ENCODE measurements at places on chromosomes 16 and 17.

GRCh38 chr17:263271-263670 lies 81.8 kb upstream of the DOC2B start:
- peak; percentile 1 for DNase-seq

- DNase-seq = no peak
Measured at GRCh38 chr16:57732037-57732436, 3.5 kb upstream of the KATNB1 start.

- DNase-seq = no peak
Measured at GRCh38 chr17:40844671-40845107, 22.3 kb upstream of the KRT10 start.

DNA sequence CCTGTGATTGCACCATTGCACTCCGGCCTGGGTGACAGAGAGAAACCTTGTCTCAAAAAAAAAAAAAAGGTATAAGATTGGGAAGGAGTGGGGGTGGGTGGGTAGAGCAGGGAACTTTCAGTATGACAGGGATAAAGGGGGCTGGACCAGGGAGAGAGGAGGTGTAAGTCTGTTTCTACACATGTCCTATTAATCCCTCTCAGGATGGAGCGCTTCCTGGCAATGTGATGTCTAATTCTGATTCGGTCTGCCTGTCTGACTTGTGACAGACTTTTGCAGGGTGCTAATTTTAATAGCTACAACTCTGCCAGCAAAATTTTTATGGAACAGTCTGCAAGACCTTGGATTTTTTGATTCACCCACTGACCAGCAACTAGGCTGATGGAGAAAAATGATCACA lies 53.8 kb upstream of the SLC25A19 start:
- no peak for DNase-seq

DNA sequence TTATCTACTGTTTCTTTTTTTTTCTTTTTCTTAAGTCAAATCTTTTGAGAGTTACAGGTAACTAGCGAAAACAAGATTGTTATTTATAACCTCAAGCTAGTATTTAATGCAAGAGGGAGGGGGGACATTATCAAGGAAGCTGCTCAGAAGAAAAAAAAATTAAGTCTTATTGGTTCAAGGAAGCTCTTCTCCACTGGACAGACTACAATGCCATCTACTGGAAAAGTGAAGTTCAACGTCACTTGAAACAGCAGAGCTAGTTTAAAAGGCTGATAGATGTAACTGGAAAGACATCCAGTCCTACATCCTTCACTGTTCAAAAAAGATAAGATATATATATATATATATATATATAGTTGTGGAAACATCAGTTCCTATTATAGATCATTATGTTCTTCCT lies 418.0 kb upstream of the PSMD7 start:
- no peak for DNase-seq

All from activated T-cell treated with anti-CD3 and anti-CD28 coated beads, Interleukin-2, amount 50 U/mL, for 24 hours (primary cell).